ENCODE measurements at places on chromosomes 1 and 21.

GRCh38 chr1:227318853-227319607 lies 738 bp upstream of the CDC42BPA start:
- DNase-seq, result no peak

DNA sequence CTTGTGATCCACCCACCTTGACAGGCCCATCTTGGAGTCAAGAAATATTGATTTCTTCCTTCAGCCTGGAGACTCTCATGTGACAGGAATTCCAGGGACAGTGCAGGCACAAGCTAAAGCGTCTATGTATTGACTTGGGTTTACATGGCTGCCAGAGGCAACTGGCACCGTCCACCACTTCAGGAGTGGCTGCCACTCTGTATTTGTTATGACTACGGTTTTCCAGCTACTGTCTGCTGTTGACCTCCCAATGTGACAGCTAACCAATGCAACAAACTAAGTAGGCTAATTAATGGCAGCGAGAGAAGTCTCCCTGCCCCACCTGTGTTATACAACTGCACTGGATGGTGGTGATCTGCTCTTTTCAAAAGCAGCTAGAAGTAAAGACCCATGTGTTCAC lies 56.9 kb downstream of the CD58 start:
- no peak for DNase-seq

DNA sequence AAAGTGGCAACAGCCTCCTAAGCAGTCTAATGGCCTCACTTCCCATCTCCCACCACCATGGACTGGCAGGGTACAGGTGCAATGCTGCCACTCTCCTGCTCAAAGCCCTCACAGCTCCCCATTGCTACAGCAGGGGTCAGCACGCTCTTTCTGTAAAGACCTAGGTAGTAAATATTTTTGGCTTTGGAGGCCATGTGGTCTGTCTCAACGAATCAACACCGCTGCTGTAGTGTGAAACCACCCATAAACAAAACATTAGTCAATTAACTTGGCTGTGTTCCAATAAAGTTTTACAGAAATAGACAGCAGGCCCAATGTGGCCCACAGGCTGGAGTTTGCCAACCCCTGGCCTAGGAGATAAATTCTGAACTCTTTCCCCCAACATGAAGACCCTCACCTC lies 44.6 kb upstream of the TMEM125 start:
- DNase-seq, result no peak

- no peak for DNase-seq
Measured at GRCh38 chr1:175579956-175580750, 163.2 kb downstream of the TNR start.

- DNase-seq, result no peak
Measured at GRCh38 chr1:85847356-85847755, 139.1 kb upstream of the ZNHIT6 start.
